ENCODE measurements at places on chromosomes 12 and 14.

DNA sequence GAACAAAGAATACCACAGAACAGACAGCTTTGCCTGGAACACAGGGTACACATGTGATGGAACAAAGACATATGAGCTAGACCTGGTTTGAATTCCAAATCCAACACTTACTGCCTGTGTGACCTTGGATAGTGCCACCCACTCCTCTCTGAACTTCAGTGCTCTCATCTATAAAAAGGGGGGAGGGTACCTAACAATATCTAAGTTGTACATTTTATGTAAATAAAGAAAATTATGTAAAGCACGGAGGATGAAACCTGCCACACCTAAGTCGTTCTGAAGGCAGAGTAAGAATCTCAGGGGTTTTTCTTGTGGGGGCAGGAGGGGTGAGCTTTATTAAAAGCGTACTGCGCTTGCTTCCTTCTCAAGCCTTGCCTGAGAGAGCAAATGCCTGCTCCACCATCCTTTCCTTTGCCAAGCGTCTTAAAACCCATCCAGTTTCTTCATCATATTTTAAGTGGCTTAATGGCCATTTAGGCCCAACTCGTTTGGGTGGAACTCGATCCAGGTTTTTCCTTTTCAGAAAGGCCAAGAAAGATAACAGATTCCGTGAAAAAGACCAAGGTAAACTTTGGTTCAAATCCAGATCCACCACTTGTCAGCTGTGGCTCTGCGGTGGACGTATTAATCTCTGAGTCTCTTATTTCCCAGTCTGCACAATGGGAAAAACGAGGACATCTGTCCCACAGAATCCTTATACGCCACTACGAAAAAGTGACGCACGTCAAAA, 946 bp downstream of the DDX24 start:
- no peak for DNase-seq

DNA sequence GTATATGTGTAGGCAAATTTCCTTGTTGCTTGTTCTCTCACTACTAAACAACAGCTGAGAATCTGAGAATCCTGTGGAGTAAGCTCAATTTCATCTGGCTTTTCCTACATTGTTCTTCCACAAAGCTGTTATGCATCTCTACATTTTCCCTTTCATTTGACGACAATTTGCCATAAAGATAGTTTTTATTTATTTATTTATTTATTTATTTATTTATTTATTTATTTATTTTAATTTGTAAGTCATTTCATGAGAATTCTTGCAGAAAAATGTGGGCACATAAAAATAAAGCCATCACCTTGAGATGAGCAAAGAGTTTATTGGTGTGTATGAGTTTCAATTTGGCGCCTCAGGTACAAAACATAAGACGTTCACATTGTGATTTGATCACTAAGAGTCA, 545.9 kb upstream of the SEL1L start:
- DNase-seq: no peak

DNA sequence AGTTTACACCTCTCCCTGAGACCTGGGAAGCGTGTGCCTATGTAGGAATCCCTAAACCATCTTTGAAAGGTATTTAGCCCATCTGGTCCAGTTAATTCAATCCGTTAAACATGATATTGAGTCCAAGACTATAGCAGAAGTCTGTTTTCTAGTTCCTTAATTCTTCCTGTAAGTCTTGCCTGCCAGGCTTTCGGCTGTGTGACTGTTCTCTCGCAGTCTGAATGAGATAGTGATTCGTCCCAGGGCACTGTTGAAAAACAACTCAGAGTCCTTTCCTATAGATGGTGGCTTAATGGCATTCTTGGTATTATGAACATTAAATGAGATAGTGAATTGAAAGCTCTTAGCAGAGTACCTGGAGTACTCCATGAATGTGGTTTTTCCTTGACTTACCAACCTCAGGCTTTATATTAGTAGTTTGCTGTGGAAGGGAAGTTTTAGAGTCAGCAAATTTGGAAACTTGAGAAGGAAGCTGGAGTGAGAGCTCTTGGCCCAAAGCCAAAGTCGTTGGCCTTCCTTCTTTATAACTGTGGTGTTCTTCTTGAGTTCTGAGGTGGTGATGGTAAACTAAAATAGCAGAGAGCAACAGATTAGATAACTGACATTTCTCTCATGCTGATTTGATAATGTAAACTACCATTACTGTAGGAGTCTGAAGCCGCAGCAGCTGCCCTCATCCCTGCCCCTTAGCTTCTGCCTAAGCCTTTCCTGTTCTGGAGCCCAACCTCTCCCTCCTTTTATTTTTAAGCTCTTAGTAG, 76.5 kb downstream of the TGFB3 start:
- DNase-seq: no peak

DNA sequence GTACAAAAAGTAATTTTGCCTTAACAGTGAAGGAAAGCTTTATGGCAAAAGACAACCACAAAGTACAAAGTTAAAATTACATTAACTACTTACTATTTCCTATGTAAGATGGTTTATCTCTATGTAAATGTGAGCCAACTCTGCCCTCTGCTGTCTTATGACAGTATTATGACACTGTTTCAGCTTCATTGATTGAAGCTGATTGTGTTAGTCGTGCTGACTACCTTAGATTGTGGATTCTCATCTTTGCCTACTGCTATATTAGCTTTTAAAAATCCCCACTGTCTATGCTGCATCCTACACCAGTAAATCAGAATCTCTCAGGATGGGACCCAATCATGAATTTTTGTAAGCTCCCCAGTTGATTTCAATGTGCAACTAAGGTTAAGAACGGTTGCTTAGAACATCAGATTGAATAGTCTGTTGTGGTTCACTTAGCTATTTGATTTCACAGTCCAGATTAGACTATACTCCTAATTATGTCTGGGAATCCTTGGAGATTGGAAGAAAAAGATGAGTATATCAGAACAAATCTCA, 12.2 kb upstream of the SPTB start:
- DNase-seq: no peak

Data from upper lobe of right lung (tissue), 1 donor.